ENCODE measurements at places on chromosomes 2 and 18.

GRCh38 chr2:179876266-179876665, 14.9 kb upstream of the ZNF385B start:
- H3K27me3 ChIP-seq, result peaks cover 4% of the 10 kb centered on the region
- H3K27ac ChIP-seq, result no peak overlapping the region
- H3K4me3 ChIP-seq, result no peak overlapping the region
- no peaks in the 10 kb centered on the region for H3K4me1 ChIP-seq

DNA sequence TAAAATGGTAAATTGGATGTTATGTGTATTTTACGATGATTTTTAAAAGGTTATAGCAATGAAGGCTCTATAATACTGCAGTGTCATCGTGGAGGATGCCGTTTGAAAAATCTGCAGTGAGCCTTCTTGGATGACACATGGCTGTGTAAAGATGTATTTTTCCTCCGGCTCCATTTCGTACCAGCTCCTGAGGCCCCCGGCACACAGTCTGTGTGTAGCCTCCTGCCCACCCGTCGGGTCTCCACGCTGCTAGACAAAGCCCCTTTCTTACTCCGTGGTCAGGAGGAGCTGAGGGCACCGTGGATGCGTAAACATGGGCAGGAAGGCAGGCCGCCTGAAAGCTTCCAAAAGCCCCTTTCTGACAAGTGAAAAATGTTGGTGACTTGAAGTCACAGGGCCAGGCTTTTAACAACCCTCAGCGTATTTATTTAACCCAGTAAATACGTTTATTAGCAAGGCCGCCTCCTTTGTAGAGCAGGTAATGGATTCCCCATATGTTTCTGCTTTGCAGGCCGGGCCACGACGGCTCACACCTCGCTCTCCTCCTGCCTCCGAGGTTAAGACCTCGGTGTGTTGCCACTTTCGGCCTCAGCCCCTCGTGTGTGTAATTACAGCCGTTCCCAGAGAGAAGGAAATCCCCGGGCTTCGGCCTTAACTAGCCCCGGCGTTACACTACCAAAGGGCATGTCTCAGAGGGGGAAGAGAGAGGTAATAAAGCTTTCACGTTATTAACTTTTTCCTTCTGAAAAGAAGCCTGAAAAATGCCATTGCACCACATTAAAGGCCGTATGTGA, 72.8 kb downstream of the DDX1 start:
- no peak overlapping the region for H3K4me3 ChIP-seq
- H3K27ac ChIP-seq, result no peak overlapping the region
- DNase-seq, result no peak
- no peaks in the 10 kb centered on the region for H3K36me3 ChIP-seq
- peaks cover 6% of the 10 kb centered on the region for H3K27me3 ChIP-seq

- no peak overlapping the region for H3K27ac ChIP-seq
- peaks cover 3% of the 10 kb centered on the region for H3K4me1 ChIP-seq
- peaks cover 15% of the 10 kb centered on the region for H3K27me3 ChIP-seq
- H3K4me3 ChIP-seq, result no peak overlapping the region
- DNase-seq, result no peak
- H3K36me3 ChIP-seq, result no peaks in the 10 kb centered on the region
Measured at GRCh38 chr2:33134086-33134771, 187.5 kb downstream of the LTBP1 start.

- no peak overlapping the region for H3K4me3 ChIP-seq
- H3K4me1 ChIP-seq, result peaks cover 3% of the 10 kb centered on the region
- no peaks in the 10 kb centered on the region for H3K36me3 ChIP-seq
Measured at GRCh38 chr18:3713166-3713565, 263.2 kb downstream of the TGIF1 start.

GRCh38 chr2:62349788-62350187, 153.9 kb downstream of the B3GNT2 start:
- peaks cover 2% of the 10 kb centered on the region for H3K27me3 ChIP-seq
- H3K4me1 ChIP-seq, result no peaks in the 10 kb centered on the region
- H3K36me3 ChIP-seq, result no peaks in the 10 kb centered on the region
- DNase-seq, result no peak
- H3K4me3 ChIP-seq, result no peak overlapping the region
- H3K27ac ChIP-seq, result no peak overlapping the region

DNA sequence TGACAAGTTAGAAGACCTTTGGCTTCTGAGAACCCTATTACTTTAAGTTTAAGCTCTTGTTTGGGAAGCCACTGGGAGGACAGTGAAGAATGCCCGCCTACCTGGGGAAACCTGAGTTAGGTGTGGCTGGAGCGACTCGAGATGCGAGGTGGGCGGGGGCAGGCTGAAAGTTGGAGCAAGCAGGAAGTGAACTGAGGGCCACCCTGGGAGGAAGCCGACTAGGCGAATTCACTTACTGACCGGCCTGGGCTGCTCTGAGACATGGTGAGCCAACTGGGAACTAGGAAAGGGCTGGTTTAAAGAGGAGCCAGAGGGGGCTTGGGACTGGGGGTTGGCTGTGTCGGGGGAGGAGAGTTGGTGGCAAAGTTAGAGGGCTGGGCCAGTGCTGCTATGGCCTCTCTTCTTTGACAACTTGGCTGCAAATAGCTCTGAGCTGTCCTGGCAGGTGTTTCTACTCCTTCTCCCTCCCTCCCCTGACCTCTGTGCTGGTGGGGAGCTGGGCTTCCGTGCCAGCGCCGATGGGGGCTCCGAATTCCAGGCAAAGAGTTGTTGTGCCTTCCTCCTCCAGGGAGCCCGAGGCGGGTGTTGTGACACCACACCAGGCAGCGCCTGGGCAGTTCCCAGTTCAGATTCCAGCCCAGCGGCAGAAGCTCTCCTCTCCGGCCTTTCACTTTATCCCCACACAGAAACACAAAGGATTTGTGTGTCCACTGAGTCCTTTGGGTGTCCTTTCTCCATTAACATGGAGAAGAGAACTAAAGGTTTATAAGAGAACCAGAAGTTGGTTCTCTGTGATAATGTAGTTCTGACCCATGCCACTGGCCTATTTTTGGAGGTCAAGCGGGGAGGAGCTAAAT, at the start of gene VAMP8:
VAMP8 (plus strand) TSS at position 201 of the 857 bp plus-strand sequence; CDS start at position 262, 61 bp downstream.
- H3K27ac ChIP-seq, result peak within 1 kb of the TSS; percentile 92
- DNase-seq, result peak; percentile 73
- peak within 1 kb of the TSS; percentile 93 for H3K4me3 ChIP-seq
- H3K27me3 ChIP-seq, result peaks cover 2% of the 10 kb centered on the region
- peaks cover 31% of the 10 kb centered on the region for H3K36me3 ChIP-seq

DNA sequence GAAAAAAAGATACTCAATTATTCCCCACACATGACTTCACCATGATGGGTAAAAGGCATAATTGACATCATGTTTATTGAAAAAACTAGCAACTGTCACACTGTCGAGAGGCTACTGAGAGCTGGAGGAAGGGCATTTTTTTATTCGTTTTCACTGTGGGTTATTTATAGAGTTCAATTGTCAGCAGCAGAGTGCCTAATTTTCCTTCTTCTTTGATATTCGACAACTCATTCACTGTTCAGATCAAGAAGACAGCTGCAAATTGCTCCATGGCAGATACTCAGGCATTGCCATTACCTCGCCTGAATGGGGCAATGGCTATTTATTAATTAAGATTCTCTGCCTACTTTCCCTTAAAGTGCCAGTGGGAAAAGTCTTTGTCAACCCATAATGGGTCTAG, 197.5 kb upstream of the NRP2 start:
- no peak overlapping the region for H3K27ac ChIP-seq
- peaks cover 9% of the 10 kb centered on the region for H3K27me3 ChIP-seq
- H3K4me1 ChIP-seq, result no peaks in the 10 kb centered on the region
- no peak for DNase-seq

GRCh38 chr2:151842830-151843690, 14.8 kb upstream of the ARL5A start:
- no peak for DNase-seq
- no peaks in the 10 kb centered on the region for H3K36me3 ChIP-seq
- peaks cover 2% of the 10 kb centered on the region for H3K27me3 ChIP-seq
- no peak overlapping the region for H3K4me3 ChIP-seq
- H3K27ac ChIP-seq, result no peak overlapping the region

DNA sequence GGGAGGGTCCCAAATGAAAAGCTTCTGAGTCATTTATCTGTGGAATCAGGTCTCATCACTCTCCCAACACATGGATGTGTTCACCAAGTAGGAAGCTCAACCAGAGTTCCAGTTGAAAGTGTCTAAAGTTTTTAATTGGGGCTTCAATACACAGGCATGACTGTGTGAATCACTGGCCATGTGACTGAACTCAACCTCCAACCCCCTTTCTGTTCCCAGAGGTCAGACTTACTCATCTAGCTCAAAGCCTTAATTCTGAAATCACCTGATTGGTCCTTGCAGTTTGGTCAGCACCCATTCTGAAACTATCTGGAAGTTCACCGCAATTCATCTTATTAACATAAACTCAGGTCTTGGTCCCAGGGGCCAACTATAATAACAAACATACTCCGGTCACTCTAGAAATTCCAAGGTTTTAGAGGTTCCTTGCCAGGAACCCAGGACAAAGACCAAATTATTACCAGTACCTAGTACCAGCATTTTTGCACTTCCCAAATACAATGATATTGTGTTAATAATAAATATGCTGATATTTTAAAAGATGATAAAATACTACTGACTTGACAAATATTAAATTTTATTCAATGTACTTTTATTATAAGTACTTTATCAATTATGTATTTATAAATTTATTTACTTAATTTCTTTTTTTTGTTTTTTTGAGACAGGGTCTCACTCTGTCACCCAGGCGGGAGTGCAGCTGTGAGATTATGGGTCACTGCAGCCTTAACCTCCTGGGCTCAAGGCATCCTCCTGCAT, 10.7 kb upstream of the RBM45 start:
- H3K4me3 ChIP-seq, result no peak overlapping the region
- H3K27ac ChIP-seq, result no peak overlapping the region
- no peaks in the 10 kb centered on the region for H3K4me1 ChIP-seq
- no peaks in the 10 kb centered on the region for H3K36me3 ChIP-seq
- no peaks in the 10 kb centered on the region for H3K27me3 ChIP-seq
- DNase-seq, result no peak

GRCh38 chr2:85666016-85666415, 2.0 kb downstream of the SFTPB start:
- DNase-seq, result no peak
- no peak overlapping the region for H3K27ac ChIP-seq
- no peak overlapping the region for H3K4me3 ChIP-seq
- no peaks in the 10 kb centered on the region for H3K4me1 ChIP-seq
- H3K27me3 ChIP-seq, result no peaks in the 10 kb centered on the region

GRCh38 chr2:3398857-3399256, 19.4 kb downstream of the TRAPPC12 start:
- no peaks in the 10 kb centered on the region for H3K27me3 ChIP-seq
- no peak for DNase-seq
- peaks cover 2% of the 10 kb centered on the region for H3K4me1 ChIP-seq

GRCh38 chr2:238235331-238235732, 4.5 kb downstream of the HES6 start:
- no peaks in the 10 kb centered on the region for H3K36me3 ChIP-seq
- no peak overlapping the region for H3K4me3 ChIP-seq
- H3K4me1 ChIP-seq, result peaks cover 19% of the 10 kb centered on the region
- H3K27ac ChIP-seq, result no peak overlapping the region

DNA sequence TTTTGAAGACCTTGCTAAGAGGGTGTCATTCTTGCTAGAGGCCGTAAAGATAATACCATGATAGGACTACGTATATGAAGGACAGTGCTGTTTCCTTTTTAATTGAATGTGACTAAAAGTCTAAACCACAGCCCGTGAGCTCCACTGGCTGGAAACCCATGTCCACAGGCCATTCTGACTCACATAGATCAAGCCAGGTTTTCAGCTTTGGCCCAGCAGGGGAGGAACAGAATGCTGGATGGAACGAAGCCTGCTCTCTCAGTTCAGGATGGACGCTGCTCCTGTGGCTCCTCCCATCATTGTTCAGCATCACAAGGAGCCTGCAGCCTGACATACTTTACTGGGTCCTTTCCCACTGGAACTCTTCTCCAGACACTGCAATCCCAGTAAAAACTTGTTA, 47.6 kb downstream of the ALPK2 start:
- H3K27ac ChIP-seq, result no peak overlapping the region
- H3K4me1 ChIP-seq, result peaks cover 15% of the 10 kb centered on the region
- H3K4me3 ChIP-seq, result no peak overlapping the region

GRCh38 chr18:70256994-70257393, 31.9 kb upstream of the SOCS6 start:
- no peaks in the 10 kb centered on the region for H3K36me3 ChIP-seq
- DNase-seq, result no peak
- H3K4me3 ChIP-seq, result no peak overlapping the region
- no peak overlapping the region for H3K27ac ChIP-seq
- H3K27me3 ChIP-seq, result peaks cover 7% of the 10 kb centered on the region
- H3K4me1 ChIP-seq, result no peaks in the 10 kb centered on the region

- no peak overlapping the region for H3K27ac ChIP-seq
- peaks cover 28% of the 10 kb centered on the region for H3K36me3 ChIP-seq
- H3K4me3 ChIP-seq, result no peak overlapping the region
Measured at GRCh38 chr2:61281321-61281720, 119.3 kb downstream of the C2orf74 start.

DNA sequence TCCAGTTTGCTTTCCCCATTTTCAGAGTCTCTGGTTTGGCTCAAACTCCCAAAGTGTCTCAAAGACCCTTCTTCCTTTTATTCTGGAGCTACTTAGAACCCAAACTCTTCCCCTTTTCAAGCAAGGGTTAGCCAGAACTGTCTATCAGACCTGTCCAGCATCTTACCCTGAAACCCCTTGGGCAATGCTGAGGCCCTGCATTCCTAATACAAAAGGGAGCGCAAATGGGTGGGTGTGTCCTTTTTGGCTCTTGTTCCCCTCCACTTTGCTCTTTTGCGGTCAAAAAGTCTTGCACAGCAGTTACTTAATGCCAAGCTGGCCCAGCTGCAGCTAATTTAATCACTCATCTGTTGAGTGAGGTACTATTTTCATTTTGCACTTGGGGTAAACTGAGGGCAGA, 231.2 kb upstream of the FOSL2 start:
- no peak for DNase-seq
- no peaks in the 10 kb centered on the region for H3K4me1 ChIP-seq
- no peaks in the 10 kb centered on the region for H3K27me3 ChIP-seq
- peaks cover 6% of the 10 kb centered on the region for H3K36me3 ChIP-seq

GRCh38 chr2:66212749-66213148, 222.2 kb upstream of the MEIS1 start:
- no peak for DNase-seq
- no peaks in the 10 kb centered on the region for H3K27me3 ChIP-seq
- H3K36me3 ChIP-seq, result no peaks in the 10 kb centered on the region

All from activated CD4-positive, alpha-beta T cell treated with anti-CD3 and anti-CD28 coated beads, Interleukin-2, amount 10 ng/mL, durations not matched to agents 7 days and 5 days (primary cell).